NCI-H345 (cell line): ENCODE measurements at places on chromosomes 2 and 18.

- no peak for DNase-seq
Observed at GRCh38 chr2:170779304-170779703, 9.1 kb downstream of the ERICH2 start.

DNA sequence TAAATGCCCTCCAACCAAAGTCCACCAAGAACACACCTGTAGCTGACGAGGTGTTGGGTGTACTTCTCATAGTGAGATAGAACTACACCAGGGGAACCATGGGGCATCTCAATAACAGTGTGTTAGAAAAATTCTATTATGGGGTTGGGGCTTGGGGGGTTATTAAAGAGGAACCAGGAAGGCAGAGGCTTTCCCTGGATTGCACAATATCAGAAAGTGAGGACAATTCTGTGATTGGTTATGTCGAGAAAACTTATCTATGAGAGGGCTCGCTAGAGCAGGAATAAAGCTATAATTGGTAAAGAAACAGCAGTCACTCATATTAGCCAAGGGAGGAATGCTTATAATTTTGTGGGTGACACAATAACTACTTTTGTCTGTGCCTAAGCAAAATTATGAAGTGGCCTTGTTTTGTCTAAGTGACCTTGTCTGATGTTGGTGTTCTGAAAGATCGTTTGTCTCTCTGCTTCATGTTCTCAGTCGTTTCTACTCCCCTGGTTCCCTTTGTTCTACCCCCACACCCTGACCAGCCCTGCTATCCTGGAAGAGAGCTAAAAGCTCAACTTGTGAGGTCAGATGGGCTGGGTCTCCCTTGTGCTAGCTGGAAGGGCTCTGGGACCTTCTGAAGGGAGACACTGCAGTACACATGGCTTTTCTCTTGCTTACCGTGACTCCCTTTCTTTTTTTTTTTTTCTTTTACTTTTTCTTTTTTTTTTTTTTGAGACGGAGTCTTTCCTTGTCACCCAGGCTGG, 21.6 kb upstream of the INO80C start:
- no peak for DNase-seq

DNA sequence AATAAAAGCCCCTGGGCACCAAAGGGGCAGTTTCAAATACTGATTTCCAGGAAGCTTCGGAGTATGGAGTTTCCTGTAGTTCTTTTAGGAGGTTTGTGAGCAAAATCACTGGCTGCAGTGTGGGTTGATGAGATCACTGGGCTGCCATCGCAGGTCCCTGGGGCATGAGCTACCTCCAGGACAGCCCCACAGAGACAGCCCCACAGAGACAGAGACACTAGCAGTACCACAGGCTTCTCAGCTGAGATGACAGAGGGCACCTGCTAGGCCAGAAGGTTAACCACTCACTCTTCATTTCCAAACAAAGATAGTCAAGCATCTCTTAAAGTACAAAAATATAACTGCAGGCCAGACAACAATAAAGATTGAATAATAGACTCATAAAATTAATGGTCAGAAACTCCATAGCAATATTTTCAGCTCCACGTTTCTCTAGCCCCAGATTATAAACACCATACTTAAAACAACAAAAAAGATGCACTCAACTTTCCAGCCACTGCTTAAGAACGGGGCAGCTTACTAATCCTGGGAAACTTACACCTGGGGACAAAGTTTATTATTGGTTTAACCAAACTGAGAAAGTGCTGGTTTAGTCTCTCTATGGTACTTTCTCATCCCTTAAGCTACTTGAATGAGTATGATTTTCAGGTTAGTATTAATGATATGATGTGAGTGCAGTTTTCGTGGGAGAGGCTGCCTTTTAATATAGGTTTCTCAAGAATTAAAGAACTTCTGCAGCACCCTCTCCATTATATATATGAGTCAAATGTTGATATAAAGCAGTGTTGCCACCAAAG, 11.6 kb downstream of the AFF3 start:
- DNase-seq, result no peak

- DNase-seq, result peak; percentile 61
Observed at GRCh38 chr2:10732924-10733565, 11.6 kb downstream of the ATP6V1C2 start.

DNA sequence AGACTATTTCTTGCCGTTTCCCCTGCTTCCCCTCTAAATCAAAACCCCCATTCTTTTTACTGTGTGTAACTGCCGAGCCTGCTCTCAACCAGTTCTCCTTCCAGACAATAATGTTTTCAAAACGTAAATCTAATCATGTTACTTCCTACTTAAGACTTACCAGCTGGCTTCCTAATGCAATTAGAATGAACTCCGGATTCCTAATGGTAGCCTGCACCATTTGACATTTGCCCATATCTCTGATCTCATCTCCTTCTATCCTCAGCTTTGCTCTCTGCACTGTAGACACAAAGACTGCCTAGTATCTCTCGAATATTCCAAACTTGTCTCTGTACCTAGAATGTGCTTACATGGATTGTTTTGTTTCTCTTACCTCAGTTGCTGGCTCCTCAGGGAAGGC, 12.9 kb downstream of the TTL start:
- DNase-seq, result no peak

GRCh38 chr2:38290332-38290731, 86.7 kb downstream of the ATL2 start:
- no peak for DNase-seq

DNA sequence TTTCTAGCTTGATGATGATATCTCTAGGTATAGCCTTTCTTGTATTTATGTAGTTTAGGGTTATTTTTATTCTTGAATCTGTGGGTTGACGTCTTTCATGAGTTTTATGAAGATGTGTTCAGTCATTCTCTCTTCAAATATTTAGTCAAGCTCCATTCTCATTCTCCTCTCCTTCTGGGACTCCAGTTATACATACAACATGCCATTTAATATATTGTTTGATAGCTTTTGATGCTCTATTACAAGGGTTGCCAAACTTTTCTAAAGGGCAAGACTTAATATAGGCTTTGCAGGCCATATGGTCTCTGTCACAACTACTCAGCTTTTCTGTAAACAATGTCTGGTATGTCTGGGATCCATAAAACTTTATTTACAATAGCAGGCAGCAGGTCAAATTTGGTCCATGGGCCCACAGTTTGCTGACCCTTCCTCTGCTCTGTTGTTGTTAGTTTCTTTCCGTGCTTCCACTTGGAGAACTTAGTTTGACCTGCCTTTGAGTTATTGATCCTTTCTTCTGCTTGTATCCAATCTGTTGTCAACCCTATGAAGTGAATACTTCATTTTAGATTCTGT, 40.6 kb upstream of the GPAT2 start:
- DNase-seq, result no peak

DNA sequence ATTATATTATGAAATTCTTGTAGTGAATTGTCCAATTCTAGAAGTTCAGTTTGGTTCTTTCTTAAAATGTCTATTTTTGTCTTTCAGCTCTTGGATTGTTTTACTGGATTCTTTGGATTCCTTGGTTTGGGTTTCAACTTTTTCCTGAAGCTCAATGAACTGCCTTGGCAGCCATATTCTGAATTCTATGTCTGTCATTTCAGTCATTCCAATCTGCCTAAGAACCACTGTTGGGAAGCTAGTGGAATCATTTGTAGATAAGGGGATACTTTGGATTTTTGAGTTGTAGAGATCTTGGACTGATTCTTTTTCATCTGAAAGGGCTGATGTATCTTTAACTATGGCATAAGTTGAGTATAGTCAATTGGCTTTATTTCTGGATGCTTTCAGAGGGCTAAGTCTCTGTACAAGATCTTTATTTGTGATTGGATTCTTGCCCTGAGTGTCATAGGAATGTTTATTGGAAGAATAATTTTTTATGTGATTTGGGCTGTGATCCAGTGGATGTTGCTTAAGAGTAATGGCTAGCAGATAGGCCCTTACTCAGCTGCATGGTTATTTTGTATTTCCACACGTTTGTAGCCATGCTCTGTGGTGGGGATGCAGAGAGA, 42.3 kb downstream of the SERPINB7 start:
- no peak for DNase-seq

GRCh38 chr2:158204741-158205165, 103.1 kb downstream of the UPP2 start:
- DNase-seq, result no peak

GRCh38 chr2:28717339-28717758, 34.3 kb upstream of the PPP1CB start:
- DNase-seq, result peak; percentile 54

DNA sequence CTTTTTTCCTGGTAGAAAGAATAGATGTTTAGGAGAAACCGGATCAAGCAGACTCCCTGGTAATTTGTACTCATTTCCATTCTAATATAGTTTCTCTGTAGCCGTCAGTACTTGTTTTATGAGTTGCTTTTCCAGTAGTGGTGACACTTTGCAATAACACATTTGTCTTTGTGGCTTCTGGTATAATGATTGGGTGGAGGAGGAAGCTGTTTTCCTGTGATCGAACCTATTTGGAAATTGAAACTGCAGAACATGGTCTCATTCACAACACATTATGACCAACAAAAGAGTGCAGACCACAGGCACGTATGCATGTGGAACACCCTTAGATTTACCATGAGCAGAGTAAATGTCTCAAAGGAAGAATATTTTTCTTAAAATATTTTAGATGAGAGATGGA, 7.6 kb upstream of the SERPINB12 start:
- no peak for DNase-seq

DNA sequence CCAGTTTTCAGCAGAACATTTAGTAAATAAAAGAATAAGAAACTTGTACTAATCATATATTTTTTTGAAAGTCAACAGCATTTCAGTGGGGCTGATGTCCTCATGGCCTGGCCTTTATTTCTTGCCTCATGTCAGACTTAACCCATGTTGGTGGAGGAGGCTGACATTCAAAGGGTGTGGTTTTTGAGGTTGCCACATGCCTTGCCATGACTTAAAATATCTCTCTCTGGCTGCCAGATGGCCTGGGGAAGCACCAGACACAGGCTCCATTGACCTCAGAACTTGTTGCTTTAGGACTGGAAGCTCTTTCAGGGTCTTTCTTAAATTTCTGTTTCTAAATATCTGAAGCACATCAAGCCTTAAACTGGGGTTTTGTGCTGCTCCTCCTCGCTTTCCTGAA, 32.5 kb upstream of the CD28 start:
- no peak for DNase-seq

GRCh38 chr2:45649858-45650811, 1.3 kb upstream of the PRKCE start:
- peak; percentile 35 for DNase-seq

- no peak for DNase-seq
Observed at GRCh38 chr2:70125498-70125898, 38.2 kb downstream of the PCBP1 start.

- DNase-seq, result no peak
Observed at GRCh38 chr2:75716406-75716805, 5.7 kb upstream of the GCFC2 start.

DNA sequence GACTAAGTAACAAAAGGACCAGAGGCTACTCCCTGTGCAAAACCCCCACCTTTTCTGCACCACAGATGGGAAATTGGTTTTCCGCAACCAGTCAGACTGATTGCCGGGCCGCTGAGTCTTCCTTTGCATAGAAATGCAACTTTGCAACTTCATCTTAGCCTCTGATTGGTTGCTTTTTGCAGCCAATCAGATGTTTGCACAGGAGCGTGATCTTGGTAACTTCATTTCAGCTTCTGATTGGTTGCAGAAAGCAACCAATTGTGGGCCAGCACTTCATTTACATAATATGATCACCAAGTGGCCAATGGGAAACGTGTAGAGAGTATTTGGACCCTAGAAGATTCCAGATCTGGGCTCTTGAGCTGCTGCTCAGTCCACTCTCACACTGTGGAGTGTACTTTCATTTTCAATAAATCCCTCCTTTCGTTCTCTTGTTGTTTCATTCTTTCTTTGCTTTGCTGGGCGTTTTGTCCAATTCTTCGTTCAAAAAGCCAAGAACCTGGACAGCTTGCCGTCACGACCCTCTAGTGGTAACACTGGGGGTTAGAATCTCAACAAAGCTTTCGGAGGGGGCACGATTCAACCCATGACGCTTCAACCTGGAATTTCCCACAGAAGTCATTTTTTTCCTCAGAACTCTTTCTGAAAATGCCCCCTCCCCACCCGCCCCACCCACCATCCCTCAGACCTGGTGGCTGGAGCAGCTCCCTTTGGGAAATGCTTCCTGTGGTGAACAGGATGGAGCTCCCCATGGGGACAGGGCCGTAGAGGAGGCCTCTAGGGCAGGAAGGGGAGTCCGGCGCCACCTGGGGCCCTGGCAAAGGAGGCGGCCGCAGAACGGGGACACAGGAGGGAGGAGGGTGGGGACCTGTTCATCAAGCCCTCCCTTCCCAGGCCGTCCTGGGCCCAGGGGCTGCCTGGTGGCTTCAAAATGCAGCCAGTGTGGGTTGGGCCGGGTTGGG, 31.8 kb upstream of the KCNF1 start:
- no peak for DNase-seq

DNA sequence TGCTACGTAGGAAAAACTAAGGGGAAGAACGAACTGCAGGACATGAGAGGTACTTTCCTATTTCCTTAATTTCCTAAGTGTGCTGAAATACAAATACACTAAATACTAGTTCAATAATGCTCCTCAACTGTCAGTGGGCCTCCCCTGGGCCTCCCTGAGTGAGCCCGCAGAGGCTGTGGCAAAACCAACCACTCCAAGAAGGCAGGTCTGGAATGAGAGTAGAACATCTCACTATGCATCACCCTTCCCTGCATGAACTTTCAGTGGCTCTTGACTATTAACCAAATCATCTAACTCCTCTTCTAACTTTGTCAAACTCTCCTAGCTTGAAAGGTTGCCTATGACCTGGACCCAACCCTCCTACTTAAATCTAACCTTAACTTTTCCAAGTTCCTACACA, 84.6 kb downstream of the THADA start:
- no peak for DNase-seq

DNA sequence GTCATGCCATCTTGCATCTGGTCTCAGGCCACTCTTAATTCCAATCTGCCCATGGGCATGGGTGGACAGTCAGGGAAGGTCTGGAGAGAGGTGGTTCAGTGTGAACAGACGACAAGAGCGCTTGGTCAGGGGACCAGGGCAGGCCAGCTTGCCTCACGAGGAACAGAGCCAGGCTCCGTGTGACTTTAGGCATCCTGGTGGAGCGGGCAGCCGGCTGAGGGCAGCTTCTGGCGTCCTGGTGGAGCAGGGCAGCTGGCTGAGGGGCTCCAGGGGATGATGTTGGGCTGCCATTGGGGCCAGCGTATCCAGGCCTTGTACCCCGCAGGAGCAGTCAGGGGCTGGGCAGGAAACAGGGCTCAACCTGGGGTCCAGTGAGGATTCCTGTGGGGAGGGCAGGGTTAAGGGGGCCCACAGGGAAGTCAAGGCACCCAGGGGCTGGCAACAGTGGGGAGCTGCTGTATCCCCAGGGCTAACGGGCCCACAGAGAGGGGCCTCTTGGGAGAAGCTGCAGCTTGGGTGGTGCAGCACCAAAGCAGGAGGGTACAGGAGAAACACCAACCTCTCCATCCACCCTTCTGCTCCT, 197.9 kb upstream of the TWIST2 start:
- DNase-seq, result no peak
